Stimulated activated CD4-positive, alpha-beta T cell treated with anti-CD3 and anti-CD28 coated beads, Interleukin-4, amount 100 ng/mL, for 24 hours (primary cell): ENCODE measurements at places on chromosomes 7 and 10.

GRCh38 chr7:47336472-47337425, 245.2 kb downstream of the TNS3 start:
- DNase-seq: no peak

GRCh38 chr10:95661818-95662217, 5.3 kb upstream of the ALDH18A1 start:
- DNase-seq: no peak

DNA sequence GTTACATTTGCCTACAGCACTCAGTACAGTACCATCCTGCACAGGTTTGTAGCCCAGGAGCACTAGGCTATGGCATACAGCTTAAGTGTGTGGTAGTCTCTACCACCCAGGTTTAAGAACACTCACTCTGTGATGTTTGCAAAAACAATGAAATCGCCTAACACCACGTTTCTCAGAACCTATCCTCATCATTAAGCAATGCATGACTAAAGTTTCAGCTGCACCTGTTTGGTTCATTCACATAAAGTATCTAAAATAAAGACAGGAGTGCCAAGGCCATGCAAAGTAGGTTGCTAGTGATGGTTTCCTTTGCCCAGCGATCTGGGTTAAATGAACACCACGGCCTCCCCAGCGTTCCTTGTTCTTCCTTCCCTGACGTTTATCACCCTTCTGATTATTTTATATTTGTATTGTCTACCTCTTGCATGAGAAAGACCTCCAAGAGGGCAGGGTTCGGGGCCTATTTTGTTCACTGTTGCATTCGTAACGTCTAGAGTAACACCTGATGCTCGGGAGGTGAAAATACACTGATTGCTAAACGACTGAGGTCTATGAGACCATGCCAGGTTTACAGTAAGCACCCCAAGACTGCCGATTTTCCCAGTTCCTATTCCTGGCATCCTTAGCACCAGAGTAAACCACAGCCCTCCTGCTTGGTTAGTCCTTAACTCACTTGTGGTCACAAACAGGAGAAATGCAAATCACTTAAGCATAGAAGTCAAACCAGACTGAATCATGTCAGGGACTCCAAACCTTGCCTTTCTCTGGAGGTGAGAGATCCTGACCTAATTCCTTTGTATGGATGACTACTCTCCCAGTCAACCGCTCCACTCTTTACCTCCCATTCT, 204.1 kb upstream of the NFE2L3 start:
- no peak for DNase-seq

- no peak for DNase-seq
These were observed 110.6 kb downstream of the OAT start for GRCh38 chr10:124308056-124308645.

DNA sequence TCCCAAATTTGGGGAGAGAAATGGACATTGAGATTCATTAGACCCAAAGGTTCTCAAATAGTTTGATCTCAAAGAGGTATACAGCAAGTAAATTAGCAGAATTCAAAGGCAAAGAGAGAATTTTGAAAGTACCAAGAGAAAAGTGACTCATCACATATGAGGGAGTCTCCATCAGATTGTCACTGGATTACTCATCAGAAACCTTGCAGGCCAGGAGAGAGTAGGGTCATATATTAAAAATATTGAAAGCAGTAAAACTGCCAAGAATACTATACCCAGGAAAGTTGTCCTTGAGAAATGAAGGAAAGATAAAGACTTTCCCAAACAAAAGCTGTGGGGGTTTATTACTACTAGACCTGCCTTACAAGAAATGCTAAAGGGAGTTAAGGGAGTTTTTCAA, 140.6 kb downstream of the TMEM168 start:
- no peak for DNase-seq

GRCh38 chr7:45944058-45944457, 23.0 kb upstream of the IGFBP3 start:
- DNase-seq: no peak

GRCh38 chr10:119344381-119344780, 137.0 kb downstream of the GRK5 start:
- DNase-seq: no peak

GRCh38 chr10:11387044-11387443, 224.4 kb downstream of the USP6NL start:
- DNase-seq: no peak

- peak; percentile 6 for DNase-seq
These were observed 115.5 kb upstream of the GNAI1 start for GRCh38 chr7:80018941-80019808.

DNA sequence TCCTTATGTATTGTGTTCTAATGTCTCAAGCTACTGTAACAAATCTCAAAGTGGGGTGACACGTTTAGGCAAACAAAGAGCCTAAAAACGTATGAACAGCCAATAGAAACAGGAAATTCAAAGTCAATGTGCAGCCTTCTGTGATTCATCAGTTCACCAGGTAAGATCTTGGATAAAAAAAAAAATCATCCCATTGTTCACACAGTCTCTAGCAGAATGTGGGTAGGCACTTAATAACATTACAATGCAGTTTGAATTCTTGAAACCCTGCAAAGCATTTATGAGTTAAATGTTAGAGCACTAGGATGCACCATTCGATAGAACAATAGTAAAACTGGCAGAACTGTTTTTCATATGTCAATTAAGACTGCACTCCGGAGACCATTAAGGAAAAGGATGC, 88.2 kb upstream of the HDAC9 start:
- no peak for DNase-seq

- no peak for DNase-seq
These were observed 50.0 kb upstream of the SHH start for GRCh38 chr7:155862123-155862892.

DNA sequence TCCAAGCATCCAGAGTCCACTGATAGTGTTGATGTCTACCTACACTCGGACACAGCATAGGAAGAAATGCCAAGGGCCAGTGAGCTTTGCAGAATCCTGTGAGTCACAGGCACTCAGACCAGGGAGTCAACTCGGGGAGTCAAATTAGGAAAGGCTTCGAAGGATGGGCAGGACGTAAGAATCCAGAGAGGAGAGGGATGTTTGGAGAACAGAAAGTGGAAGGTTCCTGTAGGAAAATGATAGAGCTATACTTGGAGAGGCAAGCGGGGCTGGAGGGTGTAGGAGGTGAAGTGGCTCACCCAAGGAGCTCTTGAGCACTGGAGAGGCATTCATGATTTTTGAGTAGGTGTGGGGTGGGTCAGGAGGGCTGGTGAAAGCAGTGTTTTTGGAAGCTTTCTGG, 3.0 kb downstream of the ZYX start:
- no peak for DNase-seq

GRCh38 chr10:45373576-45374349, at the start of gene ALOX5:
ALOX5 (plus strand) TSS chr10:45374216; CDS start chr10:45374280, 64 bp downstream.
- DNase-seq: peak; percentile 11

DNA sequence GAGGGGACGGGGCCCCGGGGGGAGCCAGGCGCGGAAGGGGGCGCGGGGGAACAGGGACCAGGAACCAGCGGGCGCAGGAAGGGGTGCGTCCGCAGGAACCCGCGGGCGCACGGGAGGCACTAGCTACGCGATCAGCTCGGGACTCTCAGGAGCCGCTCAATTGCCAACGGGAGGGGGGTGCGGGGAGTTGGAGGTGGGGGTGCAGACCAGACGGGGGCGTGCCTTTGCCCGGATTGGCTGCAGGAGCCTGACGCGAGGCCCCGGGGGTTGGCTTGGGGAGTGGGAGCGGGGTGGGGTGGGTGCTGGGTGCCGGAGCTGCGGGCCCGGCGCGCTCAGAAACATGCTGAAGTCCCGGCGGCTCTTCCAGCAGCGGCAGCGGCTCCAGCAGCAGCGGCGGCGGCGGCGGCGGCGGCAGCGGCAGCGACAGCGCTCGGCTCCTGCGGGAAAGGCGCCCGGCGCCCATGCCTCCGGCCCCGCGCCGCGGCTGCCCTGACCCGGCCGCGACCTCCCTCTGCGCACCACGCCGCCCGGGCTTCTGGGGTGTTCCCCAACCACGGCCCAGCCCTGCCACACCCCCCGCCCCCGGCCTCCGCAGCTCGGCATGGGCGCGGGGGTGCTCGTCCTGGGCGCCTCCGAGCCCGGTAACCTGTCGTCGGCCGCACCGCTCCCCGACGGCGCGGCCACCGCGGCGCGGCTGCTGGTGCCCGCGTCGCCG, at the start of gene ADRB1:
Gene ADRB1, plus strand, starts transcription at position 335 of the 715 bp plus-strand sequence. Its CDS starts 267 bp downstream, at position 602.
- DNase-seq: peak; percentile 9
